ENCODE measurements at places on chromosomes 7 and 10.
A peak's percentile ranks its signal among the peaks of the same experiment; 100 is the strongest.

DNA sequence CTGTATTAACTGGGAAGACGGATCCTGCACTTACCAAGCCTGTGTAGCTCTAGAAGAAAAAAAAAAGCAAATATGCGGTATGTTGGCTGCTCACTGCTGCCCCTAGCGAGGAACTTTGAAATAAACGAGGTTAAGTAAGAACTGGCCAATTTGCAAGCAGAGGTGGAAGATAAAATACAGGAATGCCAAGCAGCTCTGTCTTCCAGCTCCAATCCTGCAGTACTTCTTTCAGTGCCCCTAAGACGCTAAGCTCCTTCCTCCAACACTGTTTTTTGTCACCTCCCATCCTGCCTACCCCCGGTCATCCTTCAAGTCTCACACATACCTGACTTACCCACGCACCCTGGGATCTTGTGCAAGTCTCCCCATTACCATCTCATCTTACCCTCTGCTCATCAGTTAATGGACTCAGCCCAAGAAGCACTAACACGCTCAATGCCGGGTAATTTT lies 809 bp downstream of the C10orf143 start:
- DNase-seq = peak; percentile 66

DNA sequence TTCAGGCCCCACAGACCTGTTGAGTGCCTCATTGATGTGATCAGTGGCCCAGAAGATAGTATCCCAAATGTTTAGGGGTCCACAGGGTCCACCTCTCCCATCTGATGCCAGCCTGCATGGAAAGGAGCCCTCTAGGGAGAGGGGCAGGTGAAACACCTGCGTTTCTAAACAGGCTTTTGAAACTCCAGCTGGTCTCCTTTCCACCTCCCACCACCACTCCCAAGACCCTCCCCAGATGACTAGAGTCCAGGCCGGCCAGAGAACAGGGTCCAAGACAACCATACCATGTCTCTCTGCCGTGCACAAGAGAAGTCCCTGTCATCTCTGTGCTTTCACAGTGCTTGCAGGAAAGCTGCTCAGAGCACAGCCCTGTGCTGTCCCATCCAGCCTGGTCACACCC lies 105.0 kb upstream of the NANOS1 start:
- no peak for DNase-seq

GRCh38 chr7:106895246-106895864 lies 30.3 kb downstream of the PIK3CG start:
- DNase-seq = no peak

DNA sequence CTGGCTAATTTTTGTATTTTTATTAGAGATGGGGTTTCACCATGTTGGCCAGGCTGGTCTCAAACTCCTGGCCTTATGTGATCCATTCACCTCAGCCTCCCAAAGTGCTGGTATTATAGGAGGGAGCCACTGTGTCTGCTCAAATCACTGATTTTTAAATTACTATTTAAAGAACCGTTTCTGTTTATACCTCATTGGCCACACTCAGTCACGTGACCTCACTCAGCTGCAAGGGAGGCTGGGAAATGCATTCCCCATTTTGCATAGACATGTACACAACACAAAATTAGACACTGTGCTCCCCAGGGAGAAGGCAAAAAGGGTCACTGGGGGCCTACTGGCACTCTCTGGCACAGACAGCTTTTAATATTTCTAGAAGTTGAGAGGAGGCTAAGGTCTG lies 13.6 kb upstream of the CALU start:
- DNase-seq = no peak

- DNase-seq = no peak
Observed at GRCh38 chr7:64640504-64640903, 25.4 kb upstream of the ZNF107 start.

- no peak for DNase-seq
Observed at GRCh38 chr7:84746353-84746752, 440.5 kb downstream of the SEMA3D start.

DNA sequence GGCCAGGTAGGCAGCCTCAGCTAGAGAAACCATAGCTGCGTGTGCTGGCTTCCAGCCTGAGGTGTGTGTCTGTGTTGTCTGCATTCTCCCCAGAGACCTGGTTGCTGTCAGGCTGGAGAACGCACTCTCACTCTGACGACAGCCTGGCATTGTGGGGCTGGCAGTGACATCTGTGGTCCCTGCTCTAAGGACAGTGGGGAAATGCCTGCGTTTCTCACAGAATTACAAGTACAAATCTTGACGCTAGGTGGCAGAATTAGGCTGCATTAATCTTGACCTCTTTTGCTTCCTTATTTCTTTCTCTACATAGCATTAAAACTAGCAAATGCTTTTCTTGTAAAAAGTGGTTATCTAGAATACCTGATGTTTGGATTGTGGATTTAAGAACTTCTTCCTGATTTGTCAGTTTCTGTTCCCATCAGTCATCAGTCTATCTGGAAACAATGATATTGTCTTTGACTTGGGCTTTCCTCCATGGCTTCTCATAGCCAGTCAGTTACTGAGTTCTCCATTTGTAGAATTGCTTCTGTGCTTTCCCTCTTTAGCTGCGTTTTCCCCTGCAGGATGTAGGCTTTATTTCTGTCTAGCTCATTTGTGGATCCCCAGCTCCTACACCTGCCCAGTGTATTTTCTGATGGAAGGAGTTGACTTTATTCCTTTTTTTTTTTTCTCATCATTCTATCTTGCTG lies 86.0 kb downstream of the FANK1 start:
- DNase-seq = no peak

- no peak for DNase-seq
Observed at GRCh38 chr7:155545348-155545747, 1.0 kb downstream of the CNPY1 start.

- no peak for DNase-seq
Observed at GRCh38 chr7:148264933-148265557, 325.5 kb upstream of the C7orf33 start.
